ENCODE measurements at places on chromosomes 3 and 15.

GRCh38 chr3:85567071-85567676, 608.4 kb downstream of the CADM2 start:
- DNase-seq: no peak

DNA sequence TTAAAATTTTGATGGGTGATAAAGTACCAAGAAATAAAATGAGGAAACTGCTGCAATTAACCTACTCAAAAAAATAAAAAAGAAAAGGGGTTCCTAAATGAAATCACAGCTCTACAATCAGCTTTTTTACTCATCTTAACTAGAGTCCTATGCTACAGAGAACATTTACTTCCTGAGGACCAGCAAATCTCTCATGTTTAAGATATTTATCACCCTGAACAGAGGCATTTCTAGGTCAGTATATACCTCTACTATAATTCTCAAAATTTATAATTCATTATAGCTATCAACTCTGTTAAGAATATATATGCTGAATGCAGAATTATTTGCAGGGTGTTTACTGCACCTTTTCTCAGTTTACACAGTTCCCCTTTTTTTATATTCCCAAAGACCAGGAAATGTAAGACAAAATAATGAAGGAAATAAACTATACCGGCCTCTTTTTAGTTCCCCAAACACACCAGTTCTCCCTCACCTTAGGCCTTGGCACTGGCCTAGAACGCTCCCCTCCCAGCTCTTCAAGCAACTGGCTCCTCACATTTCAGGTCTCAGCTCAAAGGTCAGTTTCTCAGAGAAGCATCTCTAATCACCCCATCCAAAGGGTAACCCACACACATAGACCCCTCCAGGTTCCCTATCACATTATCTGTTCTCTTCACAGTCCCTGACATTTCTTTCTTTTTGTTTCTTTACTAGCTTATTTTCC, 71.1 kb downstream of the LRRFIP2 start:
- no peak for DNase-seq

DNA sequence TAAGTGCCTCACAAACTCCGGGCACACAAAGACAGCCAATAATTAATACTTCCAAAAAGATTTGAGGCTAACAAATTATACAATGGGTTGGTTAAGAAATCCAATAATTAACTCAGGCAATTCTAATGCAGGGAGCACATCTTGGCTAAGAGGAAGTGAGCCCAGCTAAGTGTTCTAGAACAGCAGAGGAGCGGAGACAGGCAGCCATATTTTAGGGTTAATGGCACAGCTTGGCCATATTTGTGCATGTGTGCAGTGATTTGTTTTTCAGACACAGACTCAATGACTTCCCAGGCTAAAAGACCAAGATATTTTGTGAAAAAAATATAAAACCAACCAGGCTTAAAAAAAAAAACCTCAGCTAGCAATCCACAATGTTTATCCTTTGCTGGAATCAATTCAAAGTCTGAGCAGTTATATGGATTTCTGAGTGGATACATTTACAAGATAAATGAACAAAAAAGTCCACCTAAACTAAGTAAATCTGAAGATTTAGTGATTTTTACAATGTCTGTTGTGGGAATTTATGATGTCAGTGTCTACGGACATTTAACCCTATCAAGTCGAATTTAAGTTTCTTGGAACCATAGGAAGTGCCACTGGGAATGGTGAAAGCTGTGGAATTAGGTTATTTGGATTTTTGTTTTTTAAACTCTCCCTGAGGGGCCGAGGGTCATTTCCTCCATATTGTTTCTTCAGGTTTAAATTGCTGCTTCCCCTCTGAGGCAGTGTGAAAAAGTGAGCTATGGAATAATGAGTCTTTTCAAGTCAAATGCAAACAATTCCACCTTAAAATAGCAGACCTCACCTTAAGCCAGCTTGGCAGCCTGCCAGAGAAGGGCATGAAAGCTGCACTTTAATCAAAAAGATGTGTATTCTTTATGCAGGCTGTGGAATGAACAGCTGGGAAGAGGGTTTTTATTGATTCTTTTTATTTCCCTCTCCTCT, 413.7 kb upstream of the TBL1XR1 start:
- DNase-seq: no peak

DNA sequence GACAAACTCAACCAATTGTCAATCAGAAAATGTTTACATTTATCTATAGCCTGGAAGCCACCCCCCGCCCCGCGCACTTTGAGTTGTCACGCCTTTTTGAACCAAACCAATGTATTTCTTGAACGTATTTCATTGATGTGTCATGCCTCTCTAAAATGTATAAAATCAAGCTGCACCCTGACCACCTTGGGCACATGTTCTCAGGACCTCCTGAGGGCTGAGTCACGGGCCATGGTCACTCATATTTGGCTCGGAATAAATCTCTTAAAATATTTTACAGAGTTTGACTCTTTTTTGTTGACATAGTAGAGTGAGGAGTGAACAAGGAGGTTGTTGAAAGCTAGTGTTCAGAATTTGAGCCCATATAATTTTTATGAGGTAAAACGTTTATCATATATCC, 6.5 kb downstream of the MCTP2 start:
- no peak for DNase-seq

GRCh38 chr15:98643115-98643514, 5.2 kb upstream of the IGF1R start:
- DNase-seq: no peak

GRCh38 chr3:39981547-39982184, 172.3 kb downstream of the MYRIP start:
- no peak for DNase-seq

DNA sequence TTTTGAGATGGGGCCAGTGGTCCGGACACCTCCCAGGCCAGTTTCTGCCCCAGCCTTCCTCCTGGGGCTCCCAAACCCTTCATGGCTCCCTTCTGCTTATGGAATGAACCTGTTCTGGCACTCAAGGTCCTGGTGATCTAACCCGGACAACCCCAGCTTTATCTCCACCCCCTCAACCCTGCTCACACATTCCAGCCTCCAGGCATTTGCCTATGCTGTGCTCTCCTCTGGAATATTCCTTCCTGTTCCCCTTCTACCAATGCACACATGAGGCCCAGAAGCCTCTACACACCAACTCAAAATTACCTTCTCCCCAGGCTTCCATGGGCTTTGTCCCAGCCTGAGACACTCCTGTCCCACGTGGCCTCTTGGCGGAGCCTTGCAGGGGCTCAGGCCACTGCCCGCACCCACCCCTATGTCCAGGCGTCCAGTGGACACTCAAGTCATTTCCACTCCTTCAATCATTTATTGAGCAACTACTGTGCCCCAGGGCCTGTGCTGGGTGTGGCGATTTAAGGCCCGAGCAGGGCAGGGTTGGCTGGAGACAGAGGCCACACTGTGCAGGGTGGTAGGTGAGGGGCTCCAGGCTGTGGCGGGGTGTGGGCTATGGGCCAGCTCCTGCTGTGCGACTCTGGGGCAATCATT, 18.8 kb downstream of the PLXND1 start:
- DNase-seq: no peak
